Fibroblast of mammary gland (primary cell): ENCODE measurements at places on chromosomes 12 and 14.

DNA sequence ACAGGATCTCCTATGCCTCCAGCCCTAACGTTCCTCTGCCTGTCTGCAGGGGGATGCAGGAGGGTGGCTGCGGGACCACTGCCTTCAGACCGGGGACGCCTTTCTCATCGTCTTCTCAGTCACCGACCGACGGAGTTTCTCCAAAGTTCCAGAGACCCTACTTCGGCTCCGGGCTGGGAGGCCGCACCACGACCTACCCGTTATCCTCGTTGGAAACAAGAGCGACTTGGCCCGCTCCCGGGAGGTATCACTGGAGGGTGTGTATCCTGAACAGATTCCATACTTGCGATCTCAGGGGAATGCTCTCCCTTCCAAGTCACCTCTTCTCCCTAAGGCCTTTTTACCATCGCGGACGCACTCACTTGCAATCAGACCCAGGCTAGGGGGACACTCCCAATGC, 3.0 kb downstream of the REM2 start:
- no peak for DNase-seq

GRCh38 chr14:73645248-73645610, 443 bp downstream of the DNAL1 start:
- no peak for DNase-seq

- no peak for DNase-seq
Measured at GRCh38 chr12:123598522-123598921, 3.4 kb upstream of the DDX55 start.

GRCh38 chr12:51187370-51187987, 14.5 kb upstream of the TFCP2 start:
- no peak for DNase-seq

GRCh38 chr14:68195126-68195525, 375.5 kb downstream of the RAD51B start:
- DNase-seq, result no peak

DNA sequence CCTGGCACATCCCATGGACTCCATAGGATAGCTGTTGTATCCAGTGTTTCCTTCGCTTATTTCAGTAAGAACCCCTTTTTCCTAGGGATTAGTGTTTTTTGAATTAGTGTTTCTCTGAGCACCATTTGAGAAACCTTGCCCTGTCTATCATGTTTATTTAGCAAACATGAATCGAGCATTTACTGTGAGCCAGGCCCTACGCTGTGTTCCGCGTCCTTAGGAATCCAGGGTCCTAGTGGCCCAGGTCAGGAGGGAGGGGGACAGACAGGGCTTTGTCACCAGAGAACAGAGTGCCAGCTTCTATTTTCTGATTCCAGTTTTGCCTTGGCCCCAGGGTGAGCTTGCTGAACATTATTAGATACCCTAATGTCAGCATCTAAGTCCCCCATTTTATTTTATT, 2.5 kb downstream of the TEAD4 start:
- DNase-seq, result no peak

DNA sequence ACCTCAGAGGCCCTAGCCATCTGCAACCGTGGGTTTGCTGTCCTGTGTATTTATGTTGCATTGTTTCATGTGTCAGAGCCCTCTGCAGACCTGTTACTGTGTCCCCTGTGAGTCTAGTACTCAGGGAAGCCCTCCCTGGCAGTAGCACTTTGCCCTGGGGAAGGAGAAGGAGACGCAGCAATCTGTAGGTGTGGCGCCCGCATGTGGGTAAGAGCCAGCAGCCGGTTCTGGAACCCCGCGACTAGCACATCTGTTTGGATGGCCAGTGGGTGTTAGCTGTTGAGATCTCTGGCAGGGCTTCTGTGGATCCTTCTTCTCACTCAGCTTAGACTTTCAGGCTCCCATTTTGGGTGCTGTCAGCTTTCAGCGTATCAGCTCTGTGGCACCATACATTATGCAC, 57.0 kb downstream of the TECPR2 start:
- DNase-seq, result no peak

GRCh38 chr12:58156697-58157096, 215.3 kb downstream of the ATP23 start:
- DNase-seq, result no peak

DNA sequence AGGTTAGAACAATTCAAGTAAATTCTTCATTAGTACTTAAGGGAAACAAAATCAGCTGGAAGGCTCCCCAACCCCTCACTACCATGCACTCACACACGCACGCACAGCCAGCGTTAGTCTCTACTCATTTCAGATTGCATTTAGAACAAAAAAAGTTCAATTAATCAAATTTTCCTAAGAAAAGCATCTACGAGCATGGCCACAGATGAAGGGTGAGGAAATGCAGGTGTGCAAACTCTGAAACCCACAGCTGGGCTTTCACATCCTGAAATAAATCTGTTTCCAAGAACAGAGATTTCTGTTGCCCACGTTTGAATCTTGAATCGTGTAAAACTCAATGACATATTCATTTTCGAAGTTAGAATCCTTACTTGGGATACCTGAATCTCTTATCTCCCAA, 62.6 kb downstream of the SEL1L start:
- no peak for DNase-seq

- DNase-seq, result no peak
Measured at GRCh38 chr12:109988903-109989302, 7.3 kb downstream of the GIT2 start.

DNA sequence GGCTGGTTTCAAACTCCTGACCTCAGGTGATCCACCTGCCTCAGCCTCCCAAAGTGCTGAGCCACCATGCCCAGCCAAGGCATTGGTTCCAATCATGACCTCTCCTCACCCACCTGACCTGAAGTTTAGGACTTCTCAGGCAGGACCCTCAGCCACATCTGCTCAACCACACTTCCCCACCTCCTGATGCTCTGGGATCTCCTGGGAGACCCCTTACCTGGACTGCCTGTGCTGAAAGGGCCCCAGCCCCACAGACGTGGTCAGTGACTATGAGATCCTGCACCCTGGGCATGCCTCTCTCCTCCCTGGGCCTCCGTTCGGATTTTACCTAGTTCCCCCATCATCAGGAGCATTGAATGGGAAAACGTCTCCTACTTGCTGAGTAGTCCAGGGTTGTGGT, 18.0 kb downstream of the GSC start:
- no peak for DNase-seq

DNA sequence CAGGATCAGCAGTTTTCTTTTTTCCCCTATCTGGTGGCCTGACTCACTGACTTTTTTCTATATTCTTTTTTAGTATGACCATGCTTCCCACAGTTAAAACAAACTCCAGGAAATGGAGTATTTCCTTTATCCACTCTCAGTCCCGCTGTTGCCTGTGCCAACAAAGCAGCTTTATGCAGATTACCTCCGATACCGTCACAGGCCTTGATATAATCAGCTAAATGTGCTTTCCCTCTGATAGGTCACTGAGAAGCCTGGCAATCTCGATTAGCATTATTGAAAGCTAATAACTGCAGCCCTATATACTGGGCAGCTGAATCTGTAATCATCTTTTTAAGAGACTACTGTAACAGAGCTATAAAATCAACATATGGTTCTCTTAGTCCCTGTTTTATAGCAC, 243.6 kb downstream of the KIF21A start:
- no peak for DNase-seq

DNA sequence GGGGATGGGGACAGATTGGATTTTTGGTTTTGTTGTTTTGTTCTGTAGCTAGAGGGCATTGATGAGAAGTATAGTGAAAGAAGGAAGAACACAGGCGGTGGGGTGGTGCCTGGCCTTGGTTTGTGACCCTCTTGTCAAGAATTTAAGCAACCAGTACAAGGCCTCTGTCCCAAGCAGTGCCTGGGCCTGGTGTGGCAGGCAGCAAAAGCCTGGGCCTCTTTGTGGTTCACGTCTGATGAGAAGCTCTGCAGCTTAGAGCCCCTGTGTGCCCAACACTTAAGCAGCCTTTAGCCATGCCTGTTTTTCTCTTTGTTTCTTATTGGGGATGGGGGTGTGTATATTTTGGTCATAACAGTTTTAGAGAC, 98.0 kb downstream of the PPP2R5C start:
- DNase-seq, result no peak

- peak; percentile 91 for DNase-seq
Measured at GRCh38 chr12:2338991-2339431, 286.2 kb downstream of the CACNA1C start.

GRCh38 chr12:27981874-27982273, 9.3 kb upstream of the PTHLH start:
- peak; percentile 51 for DNase-seq

GRCh38 chr14:30115756-30116155, 188.1 kb upstream of the PRKD1 start:
- DNase-seq, result no peak

DNA sequence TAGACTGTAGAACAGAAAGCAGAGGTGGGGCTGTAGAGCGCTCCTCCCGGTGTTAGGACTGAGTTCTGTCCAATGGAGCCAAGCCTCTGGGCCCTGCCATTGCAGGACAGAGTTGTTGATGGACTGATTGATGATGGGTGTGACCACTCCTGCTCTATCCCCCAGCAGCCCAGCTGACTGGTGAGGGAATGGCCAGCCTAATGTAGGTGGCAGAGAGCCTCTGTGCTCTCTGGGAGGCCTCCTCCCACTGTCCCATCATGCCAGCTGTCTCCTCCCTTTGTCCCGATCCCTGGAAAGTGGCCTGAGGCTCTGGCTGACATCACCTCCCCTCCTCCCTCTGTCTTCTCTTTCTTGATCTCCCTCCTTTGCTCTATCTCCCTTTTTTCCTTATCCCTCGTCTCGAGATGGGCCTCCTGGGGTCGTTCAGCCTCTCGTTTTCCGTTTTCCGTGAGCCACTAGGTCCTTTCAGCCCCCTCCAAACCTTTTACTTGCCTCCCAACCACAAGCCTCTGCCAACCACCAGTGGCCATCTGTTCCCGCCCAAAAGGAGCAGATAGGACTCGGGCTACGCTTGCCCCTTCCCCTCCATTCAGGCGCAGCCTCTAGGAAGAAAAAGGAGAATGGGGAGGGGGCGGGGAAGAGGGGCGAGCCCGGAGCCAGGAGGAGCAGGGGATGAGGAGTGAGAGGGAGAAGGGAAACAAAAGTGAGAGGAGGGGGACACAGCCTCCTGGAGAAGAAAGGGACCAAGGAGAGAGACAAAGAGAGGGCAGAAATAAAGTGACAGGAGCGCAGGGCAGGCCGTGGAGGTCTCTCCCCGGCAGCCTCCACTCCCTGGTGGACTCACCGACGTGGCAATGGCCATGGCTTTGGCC, 572 bp downstream of the EFS start:
- DNase-seq, result no peak

- no peak for DNase-seq
Measured at GRCh38 chr14:105503296-105503640, 12.2 kb downstream of the TEDC1 start.

GRCh38 chr14:91252871-91253794, 8.6 kb upstream of the GPR68 start:
- no peak for DNase-seq

DNA sequence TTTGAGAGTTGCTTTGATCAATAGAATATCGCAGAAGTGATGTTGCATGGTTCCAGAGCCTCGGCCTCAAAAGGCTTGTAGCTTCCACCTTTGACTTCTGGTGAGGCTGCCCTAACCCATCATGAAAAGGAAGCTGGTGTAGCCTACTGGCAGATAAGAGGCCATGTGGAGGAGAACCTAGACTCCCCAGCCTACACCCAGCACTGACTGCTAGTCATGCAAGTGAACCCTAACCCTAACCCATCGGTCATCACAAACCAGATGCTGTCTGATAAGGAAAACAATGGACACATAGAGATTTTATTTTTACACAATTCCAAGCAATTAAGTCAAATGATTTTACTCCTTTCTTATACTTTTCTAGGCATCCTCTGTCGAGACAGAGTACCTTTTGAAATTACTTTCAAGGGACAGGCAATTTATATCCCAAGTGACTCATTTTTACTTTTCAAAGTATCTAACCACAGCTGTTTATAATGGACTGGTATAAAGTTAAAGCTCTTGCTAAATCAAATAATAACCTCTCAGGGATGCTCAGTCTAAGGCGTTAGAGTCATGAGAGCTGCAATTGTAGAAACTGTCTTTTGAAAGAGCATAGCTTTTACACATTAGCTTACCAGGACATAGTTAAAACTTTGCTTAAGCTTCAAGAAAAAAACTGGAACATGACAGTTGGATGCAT, 17.6 kb downstream of the PTPRB start:
- no peak for DNase-seq

DNA sequence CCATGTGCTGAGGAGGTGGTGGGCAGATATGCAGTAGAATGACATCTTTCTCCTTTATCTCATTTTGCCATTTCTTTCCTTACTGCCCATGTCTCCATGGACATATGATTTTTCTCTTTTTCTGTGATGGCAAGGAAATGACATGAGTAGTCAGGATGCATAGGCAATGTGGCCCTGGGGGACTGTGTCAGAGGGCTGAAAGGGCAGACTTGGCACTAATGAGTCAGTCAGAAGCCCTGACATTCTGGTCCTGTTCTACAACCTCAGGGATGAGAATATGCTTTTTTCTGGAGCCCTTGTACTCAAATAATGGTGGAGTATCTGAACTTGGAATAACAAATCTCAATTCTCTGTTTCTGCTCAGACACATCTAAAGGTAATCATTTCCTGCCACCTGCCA, 167.8 kb downstream of the TMEM117 start:
- no peak for DNase-seq

GRCh38 chr12:88895634-88896033, 315.4 kb upstream of the KITLG start:
- DNase-seq, result no peak

DNA sequence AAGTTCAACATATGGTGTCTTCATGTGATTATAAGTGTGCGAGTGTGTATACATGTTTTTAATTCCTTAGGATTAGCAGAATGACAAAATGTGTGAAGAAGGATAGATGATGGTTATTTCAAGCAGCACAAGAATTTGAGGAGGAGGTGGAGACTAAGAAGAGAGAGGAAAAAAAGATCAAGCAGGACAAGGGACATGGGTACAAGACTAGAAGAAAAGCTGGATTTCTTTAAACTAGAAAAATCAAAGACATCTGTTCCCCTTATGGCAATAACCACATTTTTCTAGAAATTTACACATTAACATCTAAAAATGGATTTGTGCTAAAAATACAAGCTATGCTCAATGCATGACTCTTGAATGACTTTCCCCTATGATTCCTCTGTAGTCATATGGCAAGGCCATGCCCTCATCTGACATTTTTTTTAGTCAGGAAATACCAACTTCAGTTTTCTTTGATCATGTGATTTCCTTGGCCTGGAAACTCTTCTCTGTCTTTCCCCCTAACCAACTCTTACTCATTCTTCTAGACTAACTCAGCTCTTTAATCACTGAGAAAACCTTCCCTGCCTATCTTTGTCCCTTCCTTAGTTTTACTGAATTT, 435.8 kb downstream of the NRXN3 start:
- DNase-seq, result peak; percentile 91

GRCh38 chr12:22339691-22340090, 5.2 kb upstream of the ST8SIA1 start:
- no peak for DNase-seq

GRCh38 chr12:117365049-117365616, 3.7 kb upstream of the NOS1 start:
- no peak for DNase-seq

GRCh38 chr12:109915171-109916040, 15.3 kb downstream of the TCHP start:
- no peak for DNase-seq
